ENCODE measurements at places on chromosomes 1 and 21. TPM values are rescaled to one million over a fixed set of nuclear protein-coding genes. Genes with fewer than 3 reads are reported as not detected.
A peak's percentile ranks its signal among the peaks of the same experiment; 100 is the strongest.

DNA sequence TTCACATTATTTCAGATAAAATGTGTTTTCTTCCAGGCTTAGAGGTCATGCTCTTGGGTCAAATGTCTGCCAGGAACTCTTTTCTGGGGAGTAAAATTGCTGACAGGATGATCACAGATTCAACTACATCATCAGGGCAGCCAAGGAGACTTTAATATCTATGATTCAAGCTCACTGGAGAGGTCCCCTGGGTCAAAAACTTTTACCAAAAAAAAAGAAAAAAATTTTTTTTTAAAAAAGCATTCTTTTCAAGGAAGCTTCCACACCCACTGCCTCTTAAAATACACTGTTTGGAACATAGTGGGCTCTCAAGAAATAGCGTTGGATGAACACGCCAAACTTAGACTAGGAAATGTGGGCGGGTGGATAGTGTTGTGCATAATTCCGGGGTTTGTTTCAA is 81.3 kb downstream of the TIAM1 start:
- no peak for DNase-seq

DNA sequence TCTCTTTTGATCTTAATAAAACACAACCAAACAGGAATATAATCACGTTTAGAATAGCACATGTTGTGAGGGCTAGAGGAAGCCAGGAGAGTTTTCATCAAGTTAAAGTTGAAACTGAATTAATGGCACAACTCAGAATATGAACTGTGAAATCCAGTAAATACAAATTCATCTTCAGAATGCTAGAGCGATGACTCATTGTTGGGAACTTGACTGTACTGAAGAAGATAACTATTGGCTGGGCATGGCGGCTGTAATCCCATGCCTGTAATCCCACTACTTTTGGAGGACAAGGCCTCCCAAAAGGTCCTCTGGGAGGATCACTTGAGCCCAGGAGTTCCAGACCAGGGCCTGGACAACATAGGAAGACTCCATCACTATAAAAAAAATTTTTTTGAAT is 8.8 kb downstream of the SYF2 start:
- no peak for DNase-seq

DNA sequence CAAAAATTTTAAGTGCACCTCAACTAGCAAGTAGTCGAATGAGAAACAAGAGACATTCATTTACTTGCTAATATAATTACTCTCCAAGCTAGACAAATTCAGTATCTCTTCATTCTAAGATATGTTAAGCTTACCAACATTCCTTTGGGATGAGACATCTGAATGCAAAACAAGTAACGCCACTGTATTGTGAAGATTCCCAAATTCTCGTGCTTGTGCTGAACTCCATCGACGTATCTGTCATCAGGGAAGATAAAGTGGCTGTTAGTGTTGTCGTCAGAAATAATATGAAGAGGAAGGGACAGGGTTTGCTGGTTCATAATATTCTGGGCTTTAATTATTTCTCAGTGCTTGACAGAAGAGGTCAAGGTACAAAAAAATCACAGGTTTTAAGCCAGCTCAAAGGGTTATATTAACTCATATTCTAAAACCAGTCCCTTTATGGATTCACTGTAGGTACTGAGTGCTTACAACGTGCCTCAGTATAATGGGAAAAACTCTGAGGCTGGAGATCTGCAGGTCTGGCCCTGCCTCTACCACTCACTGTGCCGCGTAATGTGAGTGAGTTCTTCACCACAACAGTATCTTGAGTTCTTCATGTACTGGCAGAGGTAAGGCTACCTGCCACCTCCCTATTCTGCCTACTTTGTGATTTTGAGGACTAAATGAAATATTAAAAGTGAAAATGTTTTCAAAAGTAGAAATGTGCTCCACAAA is 42.0 kb downstream of the PCSK9 start:
- DNase-seq = peak; percentile 85

- DNase-seq = no peak
Measured at GRCh38 chr1:208581667-208582066, 337.5 kb upstream of the PLXNA2 start.

DNA sequence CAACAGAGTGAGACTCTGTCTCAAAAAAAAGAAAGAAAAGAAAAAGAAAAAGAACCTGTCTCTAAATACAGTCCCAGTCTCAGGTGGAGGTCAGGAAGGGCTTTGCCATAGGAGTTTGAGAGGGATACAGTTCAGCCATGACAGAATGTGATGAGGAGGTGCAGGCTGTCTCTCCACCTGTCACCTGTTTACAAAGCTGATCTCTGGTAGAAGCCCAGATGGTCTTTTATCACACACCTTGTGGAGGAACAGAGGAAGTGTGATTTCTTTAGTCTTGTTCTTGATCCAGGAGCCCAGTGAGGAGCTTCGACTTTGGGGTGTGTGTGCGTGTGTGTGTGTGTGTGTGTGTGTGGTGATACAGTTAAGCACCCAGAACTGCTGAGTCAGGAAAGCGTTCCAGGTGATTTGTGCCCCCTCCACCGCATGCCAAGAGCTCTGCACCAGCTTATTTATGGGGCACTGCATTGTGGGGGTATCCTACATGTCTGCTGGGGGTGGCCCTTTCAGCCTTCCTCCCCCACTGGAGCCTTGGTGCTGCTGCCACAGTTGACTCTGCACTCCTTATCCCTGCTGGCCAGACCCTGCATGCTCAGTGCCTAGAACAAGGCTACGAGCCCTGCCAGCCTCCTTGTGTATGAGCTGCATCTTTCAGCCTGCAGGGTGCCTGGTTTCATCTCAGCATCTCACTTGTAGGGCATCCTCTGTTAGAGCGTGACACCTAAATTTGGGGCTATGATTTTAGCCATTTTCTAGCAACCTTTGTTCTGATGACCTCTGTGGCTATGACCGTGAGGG is 19.3 kb downstream of the DOP1B start:
- no peak for DNase-seq

DNA sequence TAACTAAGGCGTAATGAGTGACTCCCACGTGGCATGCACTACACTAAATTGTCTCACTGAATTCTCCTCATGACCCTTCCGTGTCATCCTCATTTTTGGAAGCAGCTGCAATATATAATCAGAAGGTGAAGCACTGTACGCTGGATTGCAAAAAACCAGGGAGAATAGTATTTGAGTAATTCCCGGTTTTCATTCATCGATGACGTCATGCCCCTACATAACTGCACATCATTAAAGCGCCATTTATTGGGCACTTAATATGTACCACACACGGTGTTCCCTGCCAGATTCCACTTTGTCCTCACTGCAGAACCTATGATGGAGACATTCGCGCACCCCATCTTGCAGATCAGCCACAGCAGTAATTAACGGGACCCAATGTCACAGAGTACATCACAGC is 41.0 kb downstream of the DHRS3 start:
- no peak for DNase-seq

DNA sequence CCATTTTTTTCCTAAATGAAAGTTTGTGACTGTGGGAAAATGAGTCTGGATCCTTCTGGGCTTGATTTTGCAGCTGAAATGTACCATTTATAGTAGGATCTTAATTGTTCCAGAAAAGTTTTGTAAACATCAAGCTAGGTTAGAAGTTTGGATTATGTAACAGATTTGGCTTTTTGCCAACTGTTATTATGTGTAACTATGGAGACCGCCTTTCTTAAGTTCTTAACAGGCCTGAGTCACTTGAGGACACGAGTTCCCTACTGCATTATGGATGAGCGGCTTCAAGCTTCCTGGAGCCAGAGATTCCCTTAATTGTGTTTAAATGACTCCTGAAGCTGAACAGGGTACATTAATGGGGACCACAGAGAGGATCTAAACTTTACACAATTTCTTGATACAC is 22.2 kb downstream of the SLC25A33 start:
- peak; percentile 80 for DNase-seq

DNA sequence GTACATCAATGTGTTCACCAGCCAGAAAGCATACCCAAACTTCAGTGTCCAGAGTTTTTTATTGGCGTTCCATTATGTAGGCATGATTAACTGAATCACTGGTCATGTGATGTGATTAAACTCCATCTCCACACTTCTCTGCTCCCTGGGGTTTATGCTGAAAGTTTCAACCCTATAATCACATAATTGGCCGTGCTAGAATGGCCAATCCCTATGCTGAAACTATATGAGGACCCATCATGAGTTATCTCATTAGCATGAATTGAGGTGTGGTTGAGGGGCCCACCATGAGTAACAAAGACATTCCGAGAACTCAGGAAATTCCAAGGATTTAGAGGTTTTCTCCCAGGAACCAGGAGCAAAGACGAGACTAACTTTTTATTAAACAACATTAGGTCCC is 31.8 kb upstream of the FBXO28 start:
- no peak for DNase-seq

GRCh38 chr1:177255411-177255810 is 84.7 kb downstream of the BRINP2 start:
- DNase-seq = peak; percentile 94

DNA sequence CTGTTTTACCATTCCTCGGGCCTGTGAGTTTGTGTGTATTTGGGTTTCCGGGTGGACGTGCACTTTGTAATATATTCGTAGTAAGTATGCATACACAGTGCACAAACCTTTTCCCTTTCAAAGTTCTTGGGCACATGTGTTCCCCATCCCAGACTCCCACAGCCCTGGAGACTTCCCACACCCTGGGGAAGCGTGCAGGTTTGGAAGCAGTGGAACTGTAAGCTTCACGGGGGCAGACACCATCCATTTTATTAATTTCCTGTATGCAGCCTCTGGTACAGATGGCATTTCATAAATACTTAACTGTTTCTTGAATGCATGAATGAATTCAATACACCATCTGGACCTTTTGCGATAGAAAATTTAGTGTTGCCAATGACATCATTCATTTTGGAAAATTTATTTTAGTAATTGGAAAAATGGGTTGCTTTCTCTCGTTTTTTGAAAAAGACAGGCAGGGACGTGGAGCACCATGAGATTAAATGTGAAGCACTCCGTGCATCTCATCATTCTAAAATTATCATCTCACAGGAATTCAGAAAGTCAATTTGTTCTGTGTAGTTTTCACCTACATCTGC is 10.8 kb downstream of the ETS2 start:
- DNase-seq = no peak

- DNase-seq = no peak
Measured at GRCh38 chr1:16921391-16922185, at the start of gene CROCC. Gene CROCC (plus strand): TSS chr1:16921931. CDS start chr1:16922019, 88 bp downstream.

DNA sequence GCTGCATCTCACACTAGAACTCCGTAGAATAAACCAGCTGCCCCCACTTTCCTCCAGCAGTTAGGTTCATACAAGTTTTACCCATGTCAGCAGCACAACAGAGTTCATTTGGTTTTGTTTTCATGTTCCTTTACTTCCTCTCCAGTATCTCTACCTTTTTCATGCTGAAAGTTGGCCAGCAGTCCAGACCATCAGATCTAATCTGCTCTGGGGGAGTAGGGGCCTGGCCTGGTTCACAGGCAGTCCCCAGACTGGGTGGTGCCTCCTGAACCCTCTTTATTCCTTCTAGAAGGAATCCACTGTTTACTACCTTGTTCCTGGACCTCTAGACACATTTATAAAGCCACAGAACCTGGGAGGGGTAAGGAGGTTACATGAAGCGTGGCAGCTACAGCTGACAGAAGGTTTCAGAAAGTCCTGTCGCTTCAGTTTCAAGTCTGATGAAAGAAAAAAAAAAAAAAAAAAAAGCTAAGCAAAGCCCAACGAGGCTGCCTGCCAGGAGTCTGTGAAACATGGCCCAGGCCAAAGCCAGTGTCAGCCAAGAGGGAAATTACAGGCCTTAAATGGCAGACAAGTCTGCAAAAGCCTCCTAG is 184.6 kb upstream of the JUN start:
- no peak for DNase-seq

GRCh38 chr21:14870853-14871149 is 194.0 kb downstream of the NRIP1 start:
- no peak for DNase-seq

DNA sequence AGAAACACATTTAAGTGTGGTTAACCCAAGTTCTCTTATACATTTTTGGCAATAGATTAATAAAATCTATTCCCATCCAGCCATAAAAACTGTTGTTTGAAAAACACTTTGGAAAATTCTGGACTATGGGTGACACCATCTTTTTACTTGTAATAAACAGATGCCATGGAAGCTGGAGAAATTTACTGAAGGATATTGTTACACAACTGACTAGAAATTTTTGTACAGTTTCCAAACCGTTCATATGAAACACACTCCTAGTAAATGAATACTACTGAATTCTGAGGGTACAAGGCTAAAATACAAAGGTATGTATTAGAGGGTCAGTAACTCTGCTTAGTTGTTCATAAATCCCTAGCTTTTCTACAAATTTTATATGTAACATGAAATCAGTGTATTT is 48.7 kb downstream of the TRIM33 start:
- no peak for DNase-seq

The PEF1 gene
- 95.7 TPM for total RNA-seq

The SYT2 gene
- 0.03 TPM for total RNA-seq

The ZC3H12A gene
- total RNA-seq = 24.5 TPM

The CYB5RL gene
- total RNA-seq = 2.5 TPM
